ENCODE measurements at places on chromosomes 4 and X. TPM values are rescaled to one million over a fixed set of nuclear protein-coding genes. Genes with fewer than 3 reads are reported as not detected.
A peak's percentile ranks its signal among the peaks of the same experiment; 100 is the strongest.

GRCh38 chr4:16884673-16885460 is 13.6 kb downstream of the LDB2 start:
- no peak for DNase-seq

DNA sequence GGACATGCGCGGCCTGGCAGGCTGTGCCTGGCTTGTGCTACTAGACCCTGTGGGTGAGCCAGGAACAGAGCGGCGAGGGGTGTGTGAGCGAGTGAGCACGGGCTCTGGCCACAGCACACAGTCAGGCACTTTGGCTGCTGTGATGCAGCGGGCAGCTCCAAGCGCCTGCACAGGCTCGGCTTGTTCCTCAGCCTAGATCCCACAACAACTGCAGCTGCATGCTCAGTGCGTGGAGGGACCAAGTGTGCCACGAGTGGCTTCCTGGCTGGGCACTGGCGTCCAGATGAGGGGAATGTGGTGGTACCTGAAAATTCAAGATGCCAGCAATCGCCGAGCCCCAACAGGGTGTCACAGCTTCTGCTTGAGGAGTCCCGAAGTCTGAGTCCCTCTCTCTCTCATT is 1056.6 kb downstream of the RAPGEF2 start:
- no peak for DNase-seq

GRCh38 chr4:7788694-7789425 is 150.8 kb downstream of the AFAP1 start:
- DNase-seq = no peak

The CYLC1 gene
- 8.9 TPM for total RNA-seq

- no peak for DNase-seq
These were observed 796.8 kb downstream of the ADGRL3 start for GRCh38 chr4:61996943-61997342.

DNA sequence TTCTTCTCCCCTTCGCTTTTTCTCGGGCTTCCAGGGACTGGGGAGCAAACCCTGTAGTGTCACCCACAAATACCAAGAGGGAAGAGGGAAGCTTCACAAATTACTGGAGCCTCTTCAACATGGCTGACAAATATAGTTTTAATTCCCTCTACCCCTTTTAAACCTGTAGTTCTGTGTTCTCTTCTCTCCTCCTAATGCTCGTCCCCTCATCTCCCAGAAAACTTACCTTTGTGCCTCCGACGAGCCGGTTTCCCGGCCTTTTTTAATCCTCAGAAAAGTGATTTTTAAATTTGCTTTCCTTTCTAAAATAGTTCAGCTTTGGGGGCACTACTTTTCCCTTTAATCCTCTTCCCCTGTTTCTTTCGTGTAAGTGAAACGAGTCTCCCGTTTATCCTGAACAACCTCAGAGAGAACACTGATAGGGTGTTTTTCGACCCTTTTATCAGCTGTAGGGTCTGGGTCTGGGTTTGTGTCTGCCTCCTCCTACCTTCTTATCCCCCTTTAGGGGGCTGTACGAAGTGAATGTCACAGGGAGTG is 408 bp downstream of the TET2 start:
- no peak for DNase-seq

The SERTM2 gene
- 1.7 TPM for total RNA-seq

- no peak for DNase-seq
These were observed 62.5 kb downstream of the IGSF1 start for GRCh38 chrX:131226591-131226990.

- peak; percentile 55 for DNase-seq
These were observed 169.8 kb upstream of the JADE1 start for GRCh38 chr4:128639541-128640270.

The FAM13A gene
- 54.7 TPM for total RNA-seq

- DNase-seq = no peak
These were observed 165.5 kb downstream of the EFNB1 start for GRCh38 chrX:68994135-68994890.

The EGFL6 gene
- total RNA-seq = 95.3 TPM

DNA sequence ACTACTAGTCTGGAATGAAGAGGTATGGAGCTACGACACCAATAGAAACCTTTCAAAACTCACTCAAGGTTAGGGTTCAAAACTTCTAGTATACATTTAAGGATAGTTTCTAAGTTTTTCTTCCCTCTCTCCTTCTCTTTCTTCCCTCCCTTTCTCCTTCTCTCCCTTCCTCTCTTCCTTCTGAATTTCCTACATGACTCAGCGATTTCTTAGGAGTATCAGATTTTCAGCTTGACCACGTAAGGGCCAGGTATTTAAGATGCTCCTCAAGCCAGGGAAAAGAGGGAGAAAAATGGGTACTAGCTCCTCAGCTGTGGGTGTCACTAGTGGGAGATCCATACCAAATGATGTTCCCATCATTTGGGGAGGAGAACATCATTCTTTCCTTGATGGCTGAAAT is 55.9 kb upstream of the FTHL17 start:
- DNase-seq = no peak

The STK26 gene
- total RNA-seq = 18.8 TPM

GRCh38 chrX:9942086-9942485 is 25.1 kb upstream of the CLDN34 start:
- DNase-seq = no peak

GRCh38 chr4:163085085-163085484 is 81.6 kb downstream of the NAF1 start:
- DNase-seq = no peak

- DNase-seq = no peak
These were observed 54.4 kb downstream of the TAPT1 start for GRCh38 chr4:16171831-16172230.

GRCh38 chrX:40748977-40749376 is 13.6 kb upstream of the MED14 start:
- DNase-seq = no peak

GRCh38 chr4:56730097-56730496 is 49.0 kb upstream of the HOPX start:
- no peak for DNase-seq

- peak; percentile 67 for DNase-seq
These were observed 17.3 kb upstream of the TBC1D14 start for GRCh38 chr4:6892190-6892908.

The LIMCH1 gene
- total RNA-seq = 144 TPM

DNA sequence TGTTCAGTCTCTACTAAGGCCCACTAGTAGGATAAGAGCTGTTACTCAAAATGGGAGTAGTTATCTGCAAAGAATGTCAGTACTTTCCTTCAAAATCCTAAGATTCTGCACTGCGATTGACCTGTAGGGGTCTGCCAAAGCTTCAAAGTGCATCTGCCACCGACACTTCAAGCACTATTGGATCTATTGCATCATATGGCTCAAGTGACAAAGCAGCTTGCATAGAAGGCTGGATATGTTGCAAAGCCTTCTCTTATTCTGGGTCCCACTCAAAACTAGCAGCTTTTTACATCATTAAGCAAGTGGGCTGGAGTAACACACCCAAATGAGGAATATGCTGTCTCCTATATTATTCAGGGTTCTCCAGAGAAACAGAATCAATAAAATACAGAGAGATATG is 115.4 kb upstream of the EMCN start:
- DNase-seq = no peak

GRCh38 chrX:135384161-135384836 is 37.4 kb upstream of the SMIM10L2A start:
- no peak for DNase-seq

The FRMPD4 gene
- 4.6 TPM for total RNA-seq

- DNase-seq = no peak
These were observed 44.0 kb upstream of the EOLA2 start for GRCh38 chrX:149982310-149982709.

The CFAP99 gene
- not detected for total RNA-seq

The BCAP31 gene
- total RNA-seq = 58.5 TPM

The GCNA gene
- 0.96 TPM for total RNA-seq

- DNase-seq = no peak
These were observed 522.9 kb upstream of the SLIT2 start for GRCh38 chr4:19728773-19729172.

- no peak for DNase-seq
These were observed 13.3 kb upstream of the FAM184B start for GRCh38 chr4:17794730-17795129.

The C4orf51 gene
- 5.8 TPM for total RNA-seq

The SLC2A9 gene
- total RNA-seq = 11.1 TPM

All from umbilical cord (tissue), 2 donors.